ENCODE measurements at places on chromosomes 5 and 9. TPM values are rescaled to one million over a fixed set of nuclear protein-coding genes. Genes with fewer than 3 reads are reported as not detected.

DNA sequence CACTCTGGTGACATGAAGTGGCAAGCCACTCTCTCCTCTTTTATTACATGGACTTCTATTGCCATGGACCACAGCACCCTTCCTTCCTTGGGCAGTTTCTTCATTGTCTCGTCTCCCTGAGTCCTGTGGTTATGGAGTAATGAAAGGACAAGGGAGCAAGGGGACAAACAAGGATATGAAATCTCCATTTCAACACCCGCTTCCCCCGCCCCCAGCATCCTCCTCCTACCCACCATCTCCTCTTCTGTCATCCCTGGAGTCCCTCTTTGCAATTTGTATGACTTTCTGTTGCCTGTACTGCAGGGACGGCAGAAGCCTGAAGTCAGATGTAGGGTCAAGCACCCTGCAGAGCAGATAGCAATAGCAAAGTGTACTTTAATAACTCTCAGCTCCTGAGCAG is 300.7 kb upstream of the CLINT1 start:
- no peak for DNase-seq

NTRK2 gene
- 20.2 TPM for total RNA-seq

- DNase-seq = no peak
These were observed 329.8 kb upstream of the PDE4D start for GRCh38 chr5:60223342-60223741.

WWC1 gene
- 29.8 TPM for total RNA-seq

GRCh38 chr9:121182101-121182836 is 19.4 kb downstream of the RAB14 start:
- no peak for DNase-seq

GZMA gene
- total RNA-seq = not detected

DNA sequence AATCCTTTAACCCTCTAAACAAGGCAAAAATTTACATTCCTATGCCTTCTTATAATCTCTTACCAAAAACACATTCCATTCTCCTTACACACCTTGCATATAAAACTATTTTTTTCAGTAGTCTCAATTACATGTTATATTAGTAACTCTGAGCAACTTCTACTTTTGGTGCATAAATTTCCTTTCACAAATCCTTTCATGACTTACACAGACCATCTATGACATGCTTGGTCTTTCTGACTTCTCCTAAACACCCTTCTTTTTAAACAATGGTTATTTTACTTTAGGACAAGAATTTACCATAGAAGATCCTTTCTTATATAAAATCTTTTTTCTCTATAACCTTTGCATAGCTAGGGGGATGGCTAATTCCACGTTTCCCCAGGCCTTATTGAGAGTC is 208.0 kb upstream of the ARRDC3 start:
- DNase-seq = no peak

LRRC19 gene
- total RNA-seq = not detected

HTR4 gene
- not detected for total RNA-seq

PARP8 gene
- total RNA-seq = 38.1 TPM

GRCh38 chr5:32790411-32790951 is 79.4 kb downstream of the NPR3 start:
- DNase-seq = no peak

PNPLA7 gene
- 14.0 TPM for total RNA-seq

- DNase-seq = no peak
These were observed 114.2 kb downstream of the PHF2 start for GRCh38 chr9:93690618-93691017.

FAM200C gene
- 0.84 TPM for total RNA-seq

GRCh38 chr5:1436036-1436435 is 9.2 kb downstream of the SLC6A3 start:
- DNase-seq = no peak
